ENCODE measurements at places on chromosomes 16 and 17.

DNA sequence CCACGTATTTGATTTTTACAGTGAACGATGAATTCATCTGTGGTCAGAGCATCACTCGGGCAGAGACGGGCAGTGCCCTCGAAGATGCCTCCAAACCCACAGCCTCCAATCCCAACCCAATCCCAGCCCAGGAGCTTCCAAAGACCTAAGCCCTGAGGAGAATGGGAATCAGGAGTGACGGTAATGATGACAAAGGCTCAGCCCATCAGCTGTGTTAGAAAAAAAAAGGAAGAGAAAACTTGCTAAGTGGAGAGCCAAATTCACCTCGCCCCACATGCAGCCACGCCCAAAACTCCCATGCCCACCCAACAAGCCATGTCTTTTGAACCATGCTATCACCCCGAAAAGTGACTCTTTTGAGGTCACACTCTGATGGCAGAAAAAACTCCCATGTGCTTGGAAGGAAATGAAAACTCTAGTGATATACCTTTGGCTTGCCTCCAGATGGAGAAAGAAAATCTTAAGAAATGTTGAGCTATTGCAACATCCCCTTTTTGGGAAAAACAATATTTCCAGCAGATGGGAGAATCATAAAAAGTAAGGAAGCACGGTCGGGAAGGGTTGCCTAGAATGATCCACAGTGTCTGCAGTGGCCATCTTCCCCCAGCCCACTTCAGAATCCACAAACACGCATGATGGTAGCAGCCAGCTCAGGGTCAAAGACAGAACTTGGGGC is 37.7 kb downstream of the XYLT1 start:
- DNase-seq: no peak

DNA sequence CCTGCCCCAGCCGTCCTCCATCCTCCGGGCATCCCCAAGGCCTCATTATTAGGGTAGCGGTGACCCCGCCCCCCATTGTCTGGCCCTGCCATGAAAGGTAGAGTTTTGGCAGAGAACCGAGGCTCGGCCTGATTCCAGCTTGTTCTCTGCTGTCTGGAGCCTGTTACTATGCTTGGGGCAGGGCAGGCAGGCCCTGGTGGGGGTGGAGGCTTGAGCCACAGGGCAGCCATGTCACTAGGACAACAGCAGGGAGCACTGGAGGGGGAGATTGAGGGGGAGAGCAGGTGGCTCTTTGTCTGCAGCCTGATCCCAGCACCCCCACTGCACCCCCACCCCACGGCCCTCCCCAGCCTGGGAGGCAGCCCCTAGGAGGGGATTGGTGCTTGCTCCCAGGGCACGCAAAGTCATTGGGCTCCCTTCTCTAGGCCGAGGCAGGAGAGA is 15.4 kb downstream of the RHBDL3 start:
- DNase-seq: no peak

- no peak for DNase-seq
Observed at GRCh38 chr16:77758508-77758907, 29.9 kb upstream of the VAT1L start.

DNA sequence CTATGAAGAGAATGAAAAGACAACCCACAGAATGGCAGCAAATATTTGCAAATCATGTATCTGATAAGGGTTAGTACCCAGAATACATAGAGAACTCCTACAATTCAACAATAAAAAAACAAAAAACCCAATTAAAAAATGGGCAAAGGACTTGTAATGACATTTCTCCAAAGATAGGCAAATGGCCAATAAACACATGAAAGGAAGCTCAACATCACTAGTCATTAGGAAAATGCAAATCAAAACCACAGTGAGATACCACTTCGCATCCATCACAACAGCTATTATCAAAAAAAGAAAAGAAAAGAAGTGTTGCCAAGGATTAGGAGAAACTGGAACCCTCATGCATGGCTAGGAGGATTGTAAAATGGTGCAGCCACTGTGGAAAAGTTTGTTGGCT is 45.1 kb upstream of the ARL6IP1 start:
- no peak for DNase-seq

DNA sequence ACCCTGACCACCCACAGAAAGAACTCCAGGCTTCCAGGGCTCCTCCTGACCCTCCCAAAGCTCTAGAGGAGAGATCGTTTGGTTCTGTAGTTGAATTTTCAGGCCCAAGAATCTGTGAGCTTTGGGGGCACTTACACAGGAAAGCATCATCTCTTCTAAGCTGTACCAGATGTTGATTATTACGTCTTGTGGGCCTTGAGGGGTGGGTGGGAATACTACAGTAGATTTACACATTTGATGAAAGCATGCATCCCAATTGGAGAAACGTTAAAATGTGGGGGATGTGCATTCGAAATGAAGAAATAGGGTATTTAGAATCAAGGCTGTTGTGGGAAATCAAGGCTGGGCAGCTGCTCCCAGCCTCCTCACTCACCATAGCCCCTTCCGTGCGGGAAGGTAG is 61.9 kb downstream of the MGAT5B start:
- DNase-seq: no peak

Measured in activated CD4-positive, alpha-beta T cell treated with anti-CD3 and anti-CD28 coated beads for 24 hours (primary cell).